ENCODE measurements at places on chromosomes 7 and 10. TPM values are rescaled to one million over a fixed set of nuclear protein-coding genes. Genes with fewer than 3 reads are reported as not detected.

The AKR1C4 gene
- not detected for total RNA-seq

- DNase-seq: no peak
- H3K36me3 ChIP-seq: no peaks in the 10 kb centered on the region
- H3K4me1 ChIP-seq: no peaks in the 10 kb centered on the region
- no peak overlapping the region for H3K4me3 ChIP-seq
Observed at GRCh38 chr10:56317603-56318002, 43.5 kb downstream of the ZWINT start.

DNA sequence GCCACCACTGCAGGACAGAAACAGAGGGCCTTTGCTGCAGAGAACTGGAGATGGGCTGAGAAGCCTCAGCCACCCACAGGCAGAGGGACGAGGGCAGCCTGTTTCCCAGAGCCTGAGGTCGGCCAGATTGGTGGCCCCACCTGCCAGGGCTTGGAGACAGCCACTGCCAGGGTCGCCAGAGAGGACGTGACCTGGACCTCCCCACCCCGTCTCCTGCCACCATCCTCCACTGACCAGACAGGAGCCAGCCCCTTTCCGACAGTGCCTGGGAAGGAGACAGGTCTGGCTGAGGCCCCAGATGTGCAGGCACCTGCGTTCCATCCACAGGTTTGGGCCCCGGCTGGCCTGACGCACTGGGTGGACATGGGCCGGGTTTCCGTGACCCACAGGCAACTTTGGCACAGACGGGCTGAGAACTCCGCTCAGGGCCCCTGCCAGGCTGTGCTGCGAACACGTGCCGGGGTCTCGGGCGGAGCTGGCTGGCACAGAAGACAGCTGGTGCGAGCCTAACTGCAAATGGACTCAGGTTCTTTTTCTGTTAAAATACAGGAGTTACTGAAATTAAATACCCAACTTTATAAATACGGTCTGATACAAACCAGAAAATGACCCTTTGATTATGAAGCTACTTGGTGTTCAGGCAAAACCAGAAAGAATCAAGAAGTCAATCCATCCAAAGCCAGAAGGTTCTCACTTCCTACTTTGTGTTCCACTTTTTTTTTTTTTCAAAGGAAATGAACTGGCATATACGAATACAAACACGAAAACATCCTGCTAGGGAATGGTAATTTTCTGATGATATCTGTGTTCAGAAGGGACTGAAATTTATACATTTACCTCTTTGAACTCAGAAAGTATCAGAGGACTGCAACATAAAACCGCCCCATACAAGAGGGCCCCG, 6.9 kb downstream of the COX19 start:
- peak overlapping the region; percentile 48 for H3K27ac ChIP-seq
- no peak for DNase-seq
- no peaks in the 10 kb centered on the region for H3K27me3 ChIP-seq
- peaks cover 14% of the 10 kb centered on the region for H3K36me3 ChIP-seq
- H3K4me3 ChIP-seq: no peak overlapping the region

DNA sequence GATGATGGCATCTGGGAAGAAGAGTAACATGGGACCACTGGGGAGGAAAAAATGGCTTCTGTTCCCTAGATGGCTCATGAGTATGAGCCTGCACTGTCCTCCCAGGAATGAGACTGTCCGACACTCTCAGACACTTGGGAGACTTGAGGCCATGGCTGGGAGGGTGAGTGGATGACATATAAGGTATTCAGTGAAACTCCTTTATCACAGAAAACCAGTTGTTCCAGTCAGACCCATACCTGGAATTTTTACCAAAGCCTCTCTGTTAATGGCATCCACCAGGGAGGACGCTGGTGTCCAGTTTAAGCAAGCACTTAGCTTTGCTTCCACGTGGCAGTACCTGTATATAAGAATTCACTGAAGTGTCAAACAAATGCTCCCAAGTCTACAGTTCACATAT, 116.7 kb upstream of the C10orf90 start:
- no peak overlapping the region for H3K4me3 ChIP-seq
- no peak for DNase-seq
- no peak overlapping the region for H3K27ac ChIP-seq
- H3K27me3 ChIP-seq: no peaks in the 10 kb centered on the region
- H3K4me1 ChIP-seq: no peaks in the 10 kb centered on the region

DNA sequence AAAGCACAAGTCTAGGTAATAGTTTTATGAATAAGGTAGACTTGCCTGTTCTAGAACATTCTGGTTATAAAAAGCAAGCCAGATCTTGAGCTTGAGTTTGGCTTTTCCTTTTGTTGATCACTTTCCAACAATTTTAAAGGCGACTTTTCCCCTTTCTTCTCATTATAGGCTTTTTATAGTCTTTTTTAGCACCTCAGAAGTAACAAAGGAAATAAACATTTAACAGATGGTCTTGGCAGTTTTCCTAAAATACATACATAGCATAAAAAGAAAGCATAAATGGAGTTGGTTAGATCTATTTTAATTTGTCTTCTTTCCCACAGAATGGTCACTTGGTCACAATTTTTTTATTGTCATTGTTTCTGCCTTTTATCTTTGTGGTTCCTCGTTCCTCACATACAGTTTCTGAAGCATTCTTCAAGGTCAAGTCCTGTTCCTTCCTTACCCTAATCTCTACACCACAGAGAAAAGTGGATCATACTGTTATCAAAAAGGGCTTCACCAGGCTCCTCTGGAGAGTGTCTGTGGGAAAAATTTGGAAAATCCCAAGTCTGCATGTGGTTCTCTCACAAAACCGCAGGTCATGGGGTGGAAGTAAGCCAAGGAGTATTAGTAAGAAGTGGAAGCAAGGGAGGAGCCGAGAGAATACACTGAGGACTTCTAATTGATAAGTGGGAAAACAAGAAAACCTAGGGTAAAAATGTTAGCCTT, 31.3 kb downstream of the THNSL1 start:
- H3K4me3 ChIP-seq: no peak overlapping the region
- no peak overlapping the region for H3K27ac ChIP-seq
- H3K27me3 ChIP-seq: no peaks in the 10 kb centered on the region
- peak; percentile 96 for DNase-seq
- no peaks in the 10 kb centered on the region for H3K4me1 ChIP-seq
- H3K36me3 ChIP-seq: no peaks in the 10 kb centered on the region

- DNase-seq: no peak
- peaks cover 2% of the 10 kb centered on the region for H3K36me3 ChIP-seq
- no peak overlapping the region for H3K27ac ChIP-seq
- H3K4me1 ChIP-seq: no peaks in the 10 kb centered on the region
Observed at GRCh38 chr7:135180122-135180521, 9.6 kb upstream of the CYREN start.
